Renal cortex interstitium (tissue), 15 donors: ENCODE measurements at places on chromosomes 11 and 22. TPM values are rescaled to one million over a fixed set of nuclear protein-coding genes. Genes with fewer than 3 reads are reported as not detected.

DMC1 gene
- 5.7 TPM for polyA plus RNA-seq

DNA sequence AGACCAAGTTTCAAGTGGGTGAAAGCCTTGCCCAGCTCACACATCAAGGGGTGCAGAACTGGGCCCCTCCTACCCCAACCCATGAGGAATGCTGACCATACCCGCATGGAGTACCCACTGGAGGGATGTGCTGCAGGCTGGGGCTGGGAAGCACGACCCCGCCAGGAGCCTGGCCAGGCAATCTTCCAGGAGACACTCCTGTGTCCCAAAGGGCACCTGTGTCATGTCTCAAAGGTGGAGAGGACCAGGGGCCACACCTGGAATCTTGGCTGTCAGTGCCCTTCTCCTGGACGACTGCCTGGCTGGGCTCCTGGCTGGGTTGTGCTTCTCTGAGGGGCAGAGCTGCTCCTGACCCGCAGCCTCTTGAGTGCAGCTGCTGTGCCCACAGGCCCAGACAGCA, 6.7 kb downstream of the ARAP1 start:
- DNase-seq: no peak

DNA sequence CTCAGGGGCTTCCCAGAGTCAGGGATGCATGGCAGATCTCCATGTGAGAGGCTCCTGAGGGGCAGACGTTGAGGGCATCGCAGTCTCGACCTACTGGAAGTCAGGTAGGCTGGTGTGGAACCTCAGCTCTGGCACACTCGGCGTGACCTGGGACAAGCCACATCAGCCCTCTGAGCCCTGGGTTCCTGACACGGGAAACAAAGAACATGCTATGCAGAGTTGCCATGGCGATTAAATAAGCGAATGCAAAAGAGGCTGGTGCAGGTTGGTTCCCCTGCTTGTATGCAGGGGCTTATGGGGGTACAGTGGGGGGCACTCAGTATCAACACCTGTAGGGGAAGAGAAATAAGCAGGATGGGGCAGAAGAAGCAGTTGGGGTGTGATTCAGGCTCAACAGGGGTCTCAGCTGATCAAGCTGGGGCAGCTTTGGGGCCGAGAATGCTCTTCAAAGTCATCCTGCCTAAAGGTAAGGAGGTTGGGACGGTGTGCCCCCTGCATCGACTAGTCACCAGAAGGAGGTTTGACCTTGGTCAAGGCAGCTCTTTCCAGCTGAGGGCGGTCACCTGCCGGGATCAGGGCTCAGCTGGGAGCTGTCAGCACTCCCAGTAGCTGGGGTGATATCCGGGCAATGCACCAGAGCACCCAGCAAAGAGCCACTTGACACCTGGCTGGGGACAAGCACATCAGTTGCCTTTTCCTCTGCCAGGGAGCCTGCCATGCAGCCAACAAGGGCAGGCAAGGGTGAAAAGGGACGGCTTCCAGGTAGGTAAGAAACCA, 442.7 kb downstream of the MIAT start:
- DNase-seq: no peak

- DNase-seq: no peak
Measured at GRCh38 chr22:31271026-31271425, 21.3 kb downstream of the PIK3IP1 start.

- DNase-seq: no peak
Measured at GRCh38 chr22:24483976-24484545, 11.1 kb upstream of the UPB1 start.

GRCh38 chr22:21606775-21607174, 23.0 kb downstream of the YDJC start:
- no peak for DNase-seq

P2RY6 gene
- polyA plus RNA-seq: 1.6 TPM
